ENCODE measurements at places on chromosomes 5 and 9.
A peak's percentile ranks its signal among the peaks of the same experiment; 100 is the strongest.

- no peaks in the 10 kb centered on the region for H3K36me3 ChIP-seq
- peak; percentile 13 for DNase-seq
- H3K4me3 ChIP-seq: no peak overlapping the region
- no peaks in the 10 kb centered on the region for H3K27me3 ChIP-seq
- no peak overlapping the region for H3K27ac ChIP-seq
Measured at GRCh38 chr5:156835905-156836304, 14.2 kb upstream of the PPP1R2B start.

GRCh38 chr5:39759701-39760100, 334.9 kb upstream of the DAB2 start:
- no peak for DNase-seq
- H3K27ac ChIP-seq: no peak overlapping the region
- no peaks in the 10 kb centered on the region for H3K36me3 ChIP-seq
- no peaks in the 10 kb centered on the region for H3K27me3 ChIP-seq
- H3K4me1 ChIP-seq: no peaks in the 10 kb centered on the region
- H3K4me3 ChIP-seq: no peak overlapping the region

- H3K27ac ChIP-seq: no peak overlapping the region
- no peak for DNase-seq
- no peak overlapping the region for H3K4me3 ChIP-seq
- H3K4me1 ChIP-seq: peaks cover 48% of the 10 kb centered on the region
Measured at GRCh38 chr5:31153521-31153920, 40.0 kb upstream of the CDH6 start.

- H3K4me1 ChIP-seq: no peaks in the 10 kb centered on the region
- H3K27me3 ChIP-seq: no peaks in the 10 kb centered on the region
- peaks cover 4% of the 10 kb centered on the region for H3K36me3 ChIP-seq
- no peak overlapping the region for H3K27ac ChIP-seq
- no peak for DNase-seq
Measured at GRCh38 chr5:83586874-83587776, 115.6 kb downstream of the VCAN start.

- no peak for DNase-seq
- no peaks in the 10 kb centered on the region for H3K27me3 ChIP-seq
- H3K27ac ChIP-seq: no peak overlapping the region
- peaks cover 18% of the 10 kb centered on the region for H3K4me1 ChIP-seq
- H3K36me3 ChIP-seq: peaks cover 4% of the 10 kb centered on the region
Measured at GRCh38 chr5:4533457-4534105, 606.5 kb upstream of the ADAMTS16 start.

Measured in WTC11 (cell line).